Activated CD4-positive, CD25-positive, alpha-beta regulatory T cell treated with anti-CD3 and anti-CD28 coated beads, Interleukin-2, amount 50 U/mL, for 72 hours (primary cell): ENCODE measurements at places on chromosomes 2 and 18.

- DNase-seq: no peak
Observed at GRCh38 chr2:127486247-127487058, 39.8 kb downstream of the IWS1 start.

GRCh38 chr18:55275039-55275901, 312.7 kb downstream of the TCF4 start:
- DNase-seq: no peak

DNA sequence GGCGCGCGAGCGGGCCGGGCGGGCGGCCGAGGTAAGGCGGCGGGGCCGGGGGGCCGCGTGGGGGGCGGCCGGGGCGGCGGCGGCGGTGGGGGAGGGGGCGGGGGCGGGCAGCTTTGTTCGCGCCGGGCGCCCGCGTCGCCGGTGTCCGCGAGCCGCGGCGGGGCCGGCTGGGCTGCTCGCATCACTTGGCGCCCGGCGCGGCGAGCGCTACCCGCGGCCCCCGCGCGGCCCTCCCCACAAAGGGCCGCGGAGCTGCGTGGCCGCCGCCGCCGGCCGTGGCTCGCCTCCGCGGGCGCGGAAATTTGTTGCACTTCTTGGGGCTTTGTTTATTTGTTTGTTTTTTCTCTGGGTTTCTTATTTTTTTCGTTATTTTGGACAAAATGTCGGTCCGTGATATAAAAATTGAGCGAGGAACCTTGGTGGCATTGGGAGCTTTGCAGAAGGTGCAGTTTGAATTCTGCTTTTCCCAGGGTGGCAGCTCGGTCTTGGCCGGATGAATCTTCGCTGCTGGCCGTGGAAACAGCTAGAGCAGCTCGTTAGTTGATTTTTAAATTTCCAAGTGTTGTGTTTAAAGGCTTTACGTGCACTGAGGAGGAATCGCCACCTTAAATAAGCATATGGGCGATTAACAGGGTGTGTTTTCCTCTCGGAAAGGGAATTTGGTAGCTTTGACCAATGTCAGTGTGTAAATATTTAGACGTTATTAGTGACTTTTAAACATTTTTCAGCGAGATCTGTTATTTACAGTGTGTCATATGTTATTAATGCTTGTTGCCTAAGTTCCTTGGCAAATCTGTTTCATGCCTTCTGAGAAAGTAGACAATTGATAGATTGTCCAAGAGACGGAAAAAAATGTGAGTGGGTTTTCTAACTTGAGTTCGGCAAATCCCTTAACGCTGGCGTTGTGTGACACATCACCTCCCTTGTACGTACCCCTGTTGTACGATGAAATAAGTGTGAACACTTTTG, 822 bp downstream of the UBE2E3 start:
- peak; percentile 39 for DNase-seq

DNA sequence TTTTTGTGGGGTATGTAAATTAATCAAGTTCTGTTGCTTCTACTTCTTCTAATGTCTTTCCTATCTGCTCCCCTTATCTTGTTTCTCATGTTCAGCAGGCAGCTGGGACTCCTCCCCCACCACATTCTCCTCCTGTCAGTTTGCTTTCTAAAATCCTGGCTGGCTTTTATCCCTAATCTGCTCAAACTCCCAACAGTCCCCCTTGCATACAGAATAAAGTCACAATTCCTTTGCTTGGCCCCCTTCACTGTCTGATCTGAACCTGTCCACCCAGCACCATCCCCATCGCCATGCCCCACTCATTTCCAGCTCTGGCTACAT, 2.2 kb downstream of the CFAP221 start:
- no peak for DNase-seq

- no peak for DNase-seq
Observed at GRCh38 chr2:143219266-143219665, 90.0 kb downstream of the ARHGAP15 start.

DNA sequence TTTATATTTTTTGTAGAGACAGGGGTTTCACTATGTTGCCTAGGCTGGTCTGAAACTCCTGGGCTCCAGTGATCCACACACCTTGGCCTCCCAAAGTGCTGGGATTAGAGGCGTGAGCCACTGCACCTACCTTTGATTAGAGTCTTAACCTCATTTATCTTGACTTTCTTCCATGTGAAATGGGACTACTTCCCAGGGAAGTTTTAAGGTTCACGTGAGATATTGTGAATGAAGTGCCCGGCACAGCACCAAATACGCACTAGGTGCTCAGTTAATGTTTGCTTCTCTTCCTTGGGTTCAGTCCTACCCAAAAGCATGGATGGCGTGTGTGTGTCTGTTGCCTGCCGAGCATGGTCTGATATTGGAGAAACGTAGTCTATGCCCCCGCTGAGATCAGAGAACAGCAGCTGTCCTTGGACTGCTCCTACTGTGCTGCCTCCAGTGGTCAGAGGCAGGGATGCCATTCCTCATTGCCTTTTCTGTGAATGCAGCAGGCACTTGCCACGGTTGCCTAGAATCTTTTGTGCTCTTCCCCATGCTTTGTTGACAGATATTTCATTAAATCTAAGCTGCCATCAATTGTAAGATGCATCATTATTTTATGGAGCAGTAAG, 12.3 kb upstream of the TFCP2L1 start:
- no peak for DNase-seq

DNA sequence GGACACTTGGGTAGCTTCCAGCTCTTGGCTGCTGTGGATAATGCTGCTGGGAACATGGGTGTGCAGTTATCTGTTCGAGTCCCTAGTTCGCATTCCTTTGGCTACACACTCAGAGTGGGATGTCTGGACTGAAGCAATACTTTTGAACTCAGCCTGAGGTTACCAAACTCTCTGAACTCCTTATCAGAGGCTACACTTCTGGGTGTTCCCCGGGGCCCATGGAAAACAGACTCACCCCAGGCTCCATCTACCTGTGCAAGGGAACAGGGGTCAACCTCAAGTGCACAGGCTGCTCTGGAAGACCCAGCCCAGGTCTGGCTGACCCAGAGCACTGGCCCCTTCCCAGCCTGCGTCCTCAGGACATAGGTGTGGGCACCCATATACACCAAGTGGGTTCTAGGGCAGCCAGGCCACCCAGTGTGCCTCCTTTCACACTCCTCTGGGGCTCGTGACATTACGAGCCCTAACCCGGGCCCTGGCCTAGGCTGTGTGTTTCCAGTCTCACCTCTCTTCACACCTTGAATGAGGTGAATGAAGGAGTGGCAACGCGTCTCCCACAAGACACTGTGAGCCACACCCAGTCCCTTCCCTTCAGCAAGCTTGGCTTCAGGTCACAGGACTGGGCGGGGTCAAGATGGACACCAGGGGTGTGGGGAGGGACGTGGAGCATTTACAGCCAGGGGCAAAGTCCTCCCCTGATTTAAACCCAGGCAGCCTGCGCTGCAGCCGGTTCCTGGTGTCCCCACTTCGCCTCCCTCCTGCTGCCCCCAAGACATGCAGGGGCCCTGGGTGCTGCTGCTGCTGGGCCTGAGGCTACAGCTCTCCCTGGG, at the start of gene ALPI:
ALPI (plus strand) TSS at position 728 of the 830 bp plus-strand sequence; CDS start at position 775, 47 bp downstream.
- DNase-seq: no peak

DNA sequence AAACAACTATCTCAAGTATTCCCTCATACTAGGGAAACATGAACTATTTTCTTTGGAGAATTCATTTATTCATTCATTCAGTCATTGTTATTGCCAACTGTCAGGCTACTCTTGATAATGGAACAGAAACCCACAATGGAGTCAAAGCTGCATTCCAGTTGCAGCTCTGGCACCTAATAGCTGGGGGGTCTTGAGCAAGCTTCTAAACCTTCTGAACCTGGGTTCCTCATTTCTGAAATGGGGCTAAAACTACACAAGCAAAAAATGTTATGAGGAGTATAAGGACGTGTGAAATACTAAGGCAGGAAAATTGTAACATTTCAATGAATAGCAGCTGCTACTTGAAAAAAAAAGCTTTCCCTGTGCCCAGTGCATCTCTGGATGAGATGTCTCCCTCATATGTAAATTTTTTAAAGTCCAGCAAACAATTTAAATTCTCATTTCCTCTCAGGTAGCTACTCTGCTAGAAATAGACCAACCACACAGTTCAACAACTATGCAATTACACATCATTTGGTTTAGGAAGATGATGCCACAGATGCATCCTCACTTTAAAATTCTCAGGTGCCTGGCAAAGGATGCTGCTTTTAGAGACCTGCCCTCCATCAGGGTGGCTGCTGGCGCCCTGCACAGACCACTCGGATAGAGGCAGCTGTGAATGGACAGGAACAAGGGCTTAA, 38.5 kb downstream of the SPRED2 start:
- DNase-seq: no peak

DNA sequence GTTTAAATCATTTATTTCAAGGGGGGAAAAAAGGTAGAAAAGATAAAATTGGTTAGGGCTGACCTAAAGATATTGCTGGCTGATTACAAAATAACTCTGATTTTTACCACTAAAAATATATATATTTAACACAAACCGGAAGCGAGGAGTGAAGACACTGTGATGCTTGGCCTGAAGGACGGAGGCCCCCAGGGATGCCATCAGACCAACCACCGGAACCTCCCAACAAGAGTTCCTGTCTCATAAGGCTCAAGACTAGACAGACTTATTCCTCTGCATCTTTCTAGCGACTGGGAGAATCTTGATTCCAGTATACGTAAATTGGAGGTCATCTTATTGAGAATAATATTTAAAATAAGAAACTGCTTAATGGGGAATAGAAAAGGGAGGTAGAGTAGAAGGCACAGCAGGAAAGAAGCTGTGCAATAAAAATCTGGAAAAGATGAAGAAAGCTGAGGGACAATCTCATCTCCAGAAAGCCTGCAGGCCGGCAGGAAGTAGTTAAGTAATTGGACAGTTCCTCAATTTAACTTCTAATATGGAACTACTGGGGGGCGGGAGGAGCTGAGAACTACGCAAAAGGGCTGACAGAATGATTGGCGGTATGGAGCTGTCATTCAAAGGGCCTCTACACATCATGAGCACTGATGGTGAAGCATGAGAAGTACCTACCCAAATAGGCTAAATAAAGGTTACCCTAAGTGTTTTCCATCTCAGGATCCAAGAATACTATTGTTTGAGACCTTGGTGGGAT, 91.1 kb downstream of the DTNB start:
- DNase-seq: no peak

DNA sequence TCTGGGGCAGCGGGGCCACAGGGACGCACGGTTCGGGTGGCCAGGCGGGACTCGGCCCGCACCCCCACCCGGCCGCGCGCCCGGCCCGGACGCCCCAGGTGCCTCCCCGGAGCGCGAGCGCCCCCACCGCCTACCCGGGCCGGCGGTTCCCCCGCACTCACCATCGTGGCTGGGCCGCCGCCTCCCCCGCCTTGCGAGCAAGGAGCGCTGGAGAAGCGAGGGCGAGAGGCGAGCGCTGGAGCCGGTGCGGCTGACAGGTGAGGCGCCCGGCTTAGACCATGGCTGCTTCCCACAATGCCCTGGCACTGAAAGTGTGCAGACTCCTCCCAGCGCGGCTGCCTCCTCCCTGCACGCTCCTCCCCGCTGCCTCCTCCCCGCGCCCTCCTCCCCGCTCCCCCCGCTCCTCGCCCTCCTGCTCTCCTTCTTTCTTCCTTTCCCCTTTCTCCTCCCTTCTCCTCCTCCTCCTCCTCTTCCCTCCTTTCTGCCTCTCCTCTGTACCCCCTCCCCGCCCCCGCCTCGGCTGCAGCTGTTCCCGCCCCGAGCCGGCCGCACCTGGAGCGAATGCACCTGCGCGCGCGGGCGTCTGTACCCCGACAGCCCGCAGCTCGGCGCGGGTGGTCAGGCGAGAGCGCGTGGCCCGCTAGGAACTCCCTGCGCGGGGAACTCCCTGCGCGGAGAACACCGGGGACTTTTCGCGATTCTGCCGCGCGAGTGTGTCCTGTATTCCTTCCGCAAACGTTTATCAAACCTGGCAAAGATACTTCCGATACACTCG, at the start of gene AP1S3:
AP1S3 (minus strand) TSS at position 296 of the 775 bp plus-strand sequence; CDS start at position 164, 132 bp downstream.
- DNase-seq: peak; percentile 64

DNA sequence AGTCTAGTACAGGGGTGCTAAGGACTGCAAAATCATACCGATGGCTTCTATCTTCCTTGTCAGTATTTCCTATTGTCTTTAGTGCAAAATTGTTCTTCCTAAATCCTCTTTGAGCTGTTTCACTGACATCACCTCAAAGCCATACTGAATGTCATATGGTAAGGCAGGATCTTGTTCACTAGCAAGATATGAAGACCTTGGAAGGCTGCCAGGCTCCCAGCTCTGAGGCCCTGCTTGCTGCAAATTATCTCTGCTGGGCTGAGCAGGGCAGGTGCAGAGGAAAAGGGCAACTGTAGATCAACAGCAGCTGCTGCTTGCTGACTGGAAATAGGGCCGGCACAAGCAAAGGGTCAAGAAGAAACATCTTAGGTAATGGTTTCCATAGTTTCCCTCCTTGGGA, 58.2 kb downstream of the PMAIP1 start:
- no peak for DNase-seq

GRCh38 chr2:223262946-223263345, 211.0 kb downstream of the KCNE4 start:
- no peak for DNase-seq

DNA sequence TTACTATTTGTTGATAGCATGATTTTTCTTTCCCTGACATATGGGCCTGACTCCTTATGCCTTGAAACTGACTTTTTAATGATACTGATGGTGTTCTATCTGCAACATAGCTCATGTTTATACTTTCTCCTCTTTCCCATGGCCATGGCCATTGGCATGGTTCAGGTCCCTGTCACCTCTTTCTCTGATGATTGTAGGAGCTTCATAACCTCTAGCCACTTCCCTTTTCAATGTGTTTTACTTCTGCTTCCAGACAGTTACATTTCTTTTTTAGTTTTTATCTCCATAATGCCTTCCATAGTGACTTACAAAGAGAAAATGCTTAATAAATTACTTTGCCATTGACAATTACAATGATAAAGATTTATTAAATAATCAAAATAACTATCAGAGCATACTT, 177.9 kb upstream of the SETBP1 start:
- DNase-seq: no peak

GRCh38 chr2:12127638-12128037, 381.2 kb downstream of the LPIN1 start:
- DNase-seq: no peak

GRCh38 chr2:79086255-79086654, 1.5 kb downstream of the REG1B start:
- no peak for DNase-seq

DNA sequence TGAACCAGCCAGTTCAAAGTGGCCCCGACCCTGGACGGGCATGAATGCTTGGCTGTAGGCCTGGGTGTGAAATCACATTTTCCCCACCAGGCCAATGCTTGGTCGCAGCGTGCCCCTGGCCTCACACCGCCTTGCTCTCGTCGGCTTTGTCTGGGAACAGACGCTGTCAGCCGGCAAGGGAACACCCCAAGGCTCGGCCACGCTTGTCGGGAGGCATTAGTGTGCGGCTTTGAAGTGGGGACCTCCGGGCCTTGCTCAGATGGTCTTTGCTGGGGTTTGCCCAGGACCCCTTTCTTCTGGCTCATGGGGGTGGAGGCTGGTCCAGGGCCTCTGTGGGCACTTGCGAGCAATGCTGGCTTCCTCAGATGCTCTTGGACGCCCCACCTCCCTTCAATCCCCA, 79.1 kb downstream of the INHBB start:
- peak; percentile 15 for DNase-seq
